ENCODE measurements at places on chromosomes 3 and 15.

DNA sequence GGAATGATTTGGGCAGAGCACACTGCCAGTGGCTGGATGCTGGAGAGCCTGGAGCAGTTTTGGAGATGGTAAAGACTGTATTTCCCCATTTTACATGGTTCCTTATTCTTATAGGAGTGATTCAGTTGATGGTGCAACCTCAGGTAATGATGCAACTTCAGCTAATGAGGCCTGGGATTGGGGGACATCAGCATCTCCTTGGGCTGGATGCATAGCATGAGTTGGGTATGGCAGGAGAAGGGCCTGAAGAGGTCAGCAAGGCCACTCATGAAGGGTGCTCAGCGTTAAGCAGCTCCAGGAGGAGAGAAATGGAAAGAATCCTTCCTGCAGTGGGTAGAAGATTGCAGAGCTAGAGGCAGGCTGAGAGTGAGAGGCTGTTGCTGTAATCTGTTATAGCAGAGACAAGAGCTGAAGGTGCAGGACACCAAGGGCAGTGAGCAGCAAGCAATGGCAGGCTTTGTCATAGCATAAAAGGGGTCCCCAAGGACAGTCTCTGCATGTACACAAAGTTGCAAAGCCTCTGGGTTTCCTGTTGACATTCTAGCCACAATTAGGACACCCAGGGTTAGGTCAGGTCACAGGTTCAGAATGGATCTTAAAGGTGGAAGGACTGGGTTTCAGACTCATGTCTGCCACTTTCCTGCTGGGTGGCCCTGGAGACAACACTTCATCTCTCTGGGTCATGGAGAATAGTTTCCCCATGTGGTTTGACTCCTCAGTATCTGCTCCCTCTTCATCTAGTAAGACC, 29.5 kb upstream of the SNRK start:
- no peak for DNase-seq

DNA sequence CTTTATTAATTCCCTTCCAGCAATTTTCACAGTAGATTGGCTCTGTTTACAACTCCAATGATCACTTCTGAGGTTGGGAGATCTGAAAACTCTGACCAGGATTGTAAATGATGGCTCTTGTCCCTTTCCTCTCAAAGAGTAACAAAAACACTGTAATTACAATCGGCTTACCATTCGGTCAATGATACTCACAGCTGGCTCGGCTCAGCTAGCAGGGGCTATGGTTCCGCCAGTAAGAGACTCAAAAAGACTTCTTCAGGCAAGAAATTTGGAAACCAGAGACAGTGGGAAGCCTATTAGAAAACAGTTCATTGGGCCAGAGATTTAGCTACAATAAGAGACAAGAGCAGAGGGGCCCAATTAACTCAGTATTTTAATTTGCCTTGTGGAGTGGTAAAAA, 96.6 kb downstream of the LRRC3B start:
- DNase-seq = no peak

- DNase-seq = no peak
Observed at GRCh38 chr3:53525765-53526703, 31.6 kb downstream of the CACNA1D start.

DNA sequence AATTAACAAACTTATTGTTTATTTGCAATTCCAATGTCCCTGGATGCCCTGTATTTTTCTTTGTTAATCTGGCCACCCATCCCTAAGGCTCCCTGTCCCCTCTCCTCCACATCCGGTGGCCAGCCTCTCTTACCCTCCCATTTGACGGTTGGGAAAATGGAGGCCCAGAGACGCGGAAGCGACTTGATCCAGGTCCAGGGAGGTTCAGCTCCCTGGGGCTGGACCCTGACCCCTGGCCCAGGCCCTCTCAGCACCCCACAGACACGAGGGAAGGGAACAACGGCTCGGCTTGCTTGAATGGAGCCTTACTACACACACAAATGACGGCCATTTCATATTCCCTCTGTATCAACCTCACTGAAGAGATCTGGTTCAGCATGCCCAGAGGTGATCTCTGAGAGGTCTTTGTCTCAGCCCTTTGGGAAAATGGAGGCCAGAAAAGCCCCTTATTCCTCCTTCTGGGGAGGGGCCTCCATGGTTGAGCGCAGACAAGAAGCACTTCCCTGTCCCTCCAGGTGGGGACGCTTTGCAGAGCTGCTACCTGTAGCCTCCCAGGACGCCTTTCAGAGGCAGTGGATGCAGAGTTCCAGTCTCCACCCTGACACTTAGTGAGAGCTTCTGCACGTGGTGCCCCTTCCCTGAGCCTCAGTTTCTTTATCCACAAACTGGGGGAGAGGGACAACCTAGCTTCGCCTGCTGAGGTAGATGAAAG, 82.1 kb downstream of the ATP2B2 start:
- DNase-seq = no peak

DNA sequence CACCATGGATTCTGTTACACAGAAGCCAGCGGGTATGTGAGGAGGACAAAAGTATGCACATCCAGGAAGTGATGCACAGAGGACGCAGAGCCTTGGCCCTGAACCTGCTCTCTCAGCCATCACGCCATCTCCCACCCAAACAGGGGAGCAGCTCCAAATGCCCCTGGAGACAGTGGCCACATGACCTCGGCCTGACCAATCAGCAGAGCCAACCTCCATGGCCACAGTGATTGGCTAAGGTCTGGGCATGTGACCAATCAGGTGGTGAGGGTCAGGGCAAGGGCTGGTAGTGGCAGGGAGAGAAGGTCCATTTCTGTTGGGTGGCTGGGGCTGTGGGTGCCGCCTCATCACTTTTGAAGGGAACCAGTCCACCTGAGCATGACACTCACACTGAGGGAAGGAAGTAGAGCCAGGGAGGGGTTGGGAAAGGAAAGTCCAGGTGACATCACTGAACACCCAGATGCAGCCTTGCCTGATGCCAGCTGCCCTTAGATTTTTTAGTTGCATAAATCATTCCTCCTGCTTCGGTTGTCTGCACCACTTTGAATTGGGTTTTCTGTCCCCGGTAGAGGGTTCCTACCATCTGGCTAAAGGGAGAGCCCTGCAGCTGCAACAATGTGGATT, 70.3 kb upstream of the IQSEC1 start:
- DNase-seq = no peak

- DNase-seq = no peak
Observed at GRCh38 chr3:36631549-36631948, 132.8 kb downstream of the DCLK3 start.

DNA sequence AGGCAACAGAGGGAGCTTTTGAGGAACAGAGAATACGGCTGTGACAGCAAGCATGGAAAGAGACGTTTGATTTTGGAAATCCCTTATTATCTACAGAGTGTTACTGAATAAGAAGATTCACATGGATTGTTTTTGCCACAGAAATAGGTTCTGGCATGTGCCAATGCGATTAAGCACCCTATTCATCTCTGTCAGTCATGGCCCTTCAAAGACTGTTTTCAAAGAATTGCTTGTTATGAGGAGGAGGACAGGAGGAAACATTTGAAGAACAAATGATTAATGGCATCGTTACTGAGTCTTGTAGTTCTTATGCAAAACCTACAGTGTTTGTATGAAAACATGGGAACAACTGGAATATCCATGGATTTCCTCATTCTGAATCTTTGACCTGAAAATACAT, 86.2 kb downstream of the EPHA6 start:
- DNase-seq = no peak

GRCh38 chr15:25727116-25727515, 136.0 kb downstream of the ATP10A start:
- DNase-seq = no peak

- DNase-seq = no peak
Observed at GRCh38 chr3:46759239-46760167, 41.8 kb upstream of the PRSS50 start.

DNA sequence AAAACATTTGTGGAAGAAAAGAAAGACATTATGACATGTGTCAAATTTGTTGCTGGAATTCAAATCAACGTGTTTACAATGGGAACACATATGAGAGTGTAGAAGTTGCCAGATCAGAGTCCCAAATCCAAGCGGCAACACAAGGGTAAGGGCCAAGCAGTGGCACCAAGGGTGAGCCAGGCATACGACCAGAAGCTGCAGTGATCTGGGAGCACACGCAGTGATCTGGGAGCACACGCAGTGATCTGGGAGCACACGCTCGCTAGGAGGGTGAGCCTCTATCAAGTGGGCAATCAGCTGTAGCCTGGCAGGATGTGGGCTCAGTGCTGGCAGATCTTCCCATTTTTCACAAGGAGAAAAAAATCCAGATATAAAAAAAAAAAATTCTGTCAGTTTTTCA, 148.2 kb downstream of the TLE3 start:
- DNase-seq = no peak

DNA sequence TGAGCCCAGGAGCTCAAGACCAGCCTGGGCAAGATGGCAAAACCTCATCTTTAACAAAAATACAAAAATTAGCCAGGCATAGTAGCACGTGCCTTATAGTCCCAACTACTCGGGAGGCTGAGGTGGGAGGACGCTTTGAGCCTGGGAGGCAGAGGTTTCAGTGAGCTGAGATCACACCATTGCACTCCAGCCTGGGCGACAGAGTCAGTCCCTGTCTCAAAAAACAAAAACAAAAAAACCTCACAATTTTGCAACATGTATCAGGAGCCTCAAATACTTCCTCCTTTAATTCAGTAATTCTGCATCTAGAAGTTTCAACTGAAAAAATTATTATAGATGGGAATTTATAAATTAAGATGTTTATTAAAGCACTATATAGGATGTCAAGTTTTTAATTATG, 1.1 kb downstream of the MRPL47 start:
- no peak for DNase-seq

DNA sequence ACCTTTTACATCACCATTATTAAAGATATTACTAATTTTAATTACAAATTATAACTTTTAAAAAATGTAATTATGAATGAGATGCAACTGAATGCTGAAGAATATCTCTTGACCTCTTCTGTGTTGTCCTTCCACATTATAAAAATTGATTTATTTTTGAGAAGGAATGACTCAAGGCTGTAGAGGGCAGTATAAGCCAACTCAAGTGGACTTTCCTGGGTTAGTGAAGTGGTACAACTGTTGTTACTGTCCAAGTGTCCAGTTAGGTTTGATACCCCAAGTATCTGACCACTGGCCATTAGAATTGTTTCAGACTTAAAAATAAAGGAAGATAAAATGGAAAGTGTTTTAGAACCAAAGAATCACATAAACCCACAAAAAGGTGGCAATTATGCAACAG, 51.9 kb downstream of the BBX start:
- no peak for DNase-seq

DNA sequence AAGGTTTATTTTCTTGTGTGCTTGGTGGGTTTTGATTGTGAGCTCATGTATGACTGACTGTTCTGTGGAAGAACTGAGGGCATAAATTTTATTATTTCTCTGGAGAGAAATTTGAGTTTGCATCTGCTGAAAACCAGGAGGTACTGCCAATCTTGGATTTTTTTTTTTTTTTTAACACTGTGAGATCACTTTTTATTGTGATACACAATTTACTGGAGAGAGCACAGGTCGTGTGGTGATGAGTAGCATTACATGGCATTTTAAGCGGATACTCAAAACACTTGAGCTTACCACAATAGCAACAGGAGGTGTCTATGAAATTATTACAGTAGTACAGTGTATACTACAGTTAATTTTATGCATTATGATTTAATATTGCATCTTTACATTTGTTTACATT, 237.4 kb downstream of the MFSD1 start:
- DNase-seq = no peak

DNA sequence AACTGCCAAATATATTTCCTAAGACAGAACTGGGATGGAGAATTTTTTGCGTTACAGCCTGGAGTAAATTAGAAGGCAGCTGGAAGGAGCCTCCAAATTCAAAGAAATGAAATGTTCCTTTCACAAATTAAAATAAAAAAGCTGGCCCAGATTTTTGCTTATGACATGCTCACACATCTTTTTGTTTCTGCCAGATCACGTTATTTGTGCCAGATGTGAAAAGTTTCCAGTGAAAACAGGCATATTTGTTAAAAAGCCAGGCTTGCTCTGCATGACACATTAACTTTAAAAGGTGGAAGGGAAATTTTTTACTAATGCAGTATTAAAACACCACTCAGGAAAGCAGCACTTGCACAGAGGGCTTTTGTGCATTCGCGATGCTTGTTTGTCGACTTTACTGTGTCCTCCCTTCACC, 23.3 kb upstream of the ACKR4 start:
- DNase-seq = no peak

- no peak for DNase-seq
Observed at GRCh38 chr3:174232658-174233429, 626.3 kb upstream of the NAALADL2 start.

DNA sequence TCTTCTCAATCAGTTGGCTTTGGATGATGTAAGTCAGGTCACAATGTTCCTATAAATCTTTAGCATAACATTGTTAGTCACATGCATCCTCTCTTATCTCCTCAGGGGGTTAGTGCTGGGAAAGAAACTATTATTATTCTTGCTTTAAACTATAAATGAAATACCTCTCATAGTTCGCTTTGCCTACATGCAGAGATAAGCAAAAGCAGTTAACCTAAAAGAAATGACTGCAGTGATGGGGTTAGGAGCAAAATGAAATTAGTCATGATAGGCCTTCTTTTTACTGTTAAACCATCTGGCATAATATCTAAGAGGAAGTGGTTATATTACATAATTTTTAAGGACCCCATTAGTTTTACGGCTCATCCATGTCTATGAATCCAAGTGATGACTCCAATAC, 91.7 kb upstream of the IGSF10 start:
- no peak for DNase-seq

DNA sequence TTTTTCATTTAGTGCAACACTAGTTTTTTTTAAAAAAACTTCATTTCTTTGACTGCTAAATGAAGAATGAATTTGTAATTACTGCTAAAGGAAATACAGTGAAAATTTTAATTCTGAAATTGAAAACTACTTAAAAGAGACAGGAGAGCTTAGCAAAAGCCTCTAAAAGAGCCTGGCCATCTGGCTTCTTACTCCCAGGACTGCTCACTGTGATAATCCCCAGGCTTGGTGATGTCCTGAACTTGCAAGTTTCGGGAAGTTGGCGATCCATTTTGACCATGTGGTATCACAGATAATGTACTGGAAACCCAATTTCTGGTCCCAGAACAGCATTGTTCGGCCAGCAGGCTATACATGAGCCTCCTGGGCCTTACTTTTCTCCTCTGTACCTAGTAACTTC, 292.1 kb downstream of the FGF12 start:
- no peak for DNase-seq

DNA sequence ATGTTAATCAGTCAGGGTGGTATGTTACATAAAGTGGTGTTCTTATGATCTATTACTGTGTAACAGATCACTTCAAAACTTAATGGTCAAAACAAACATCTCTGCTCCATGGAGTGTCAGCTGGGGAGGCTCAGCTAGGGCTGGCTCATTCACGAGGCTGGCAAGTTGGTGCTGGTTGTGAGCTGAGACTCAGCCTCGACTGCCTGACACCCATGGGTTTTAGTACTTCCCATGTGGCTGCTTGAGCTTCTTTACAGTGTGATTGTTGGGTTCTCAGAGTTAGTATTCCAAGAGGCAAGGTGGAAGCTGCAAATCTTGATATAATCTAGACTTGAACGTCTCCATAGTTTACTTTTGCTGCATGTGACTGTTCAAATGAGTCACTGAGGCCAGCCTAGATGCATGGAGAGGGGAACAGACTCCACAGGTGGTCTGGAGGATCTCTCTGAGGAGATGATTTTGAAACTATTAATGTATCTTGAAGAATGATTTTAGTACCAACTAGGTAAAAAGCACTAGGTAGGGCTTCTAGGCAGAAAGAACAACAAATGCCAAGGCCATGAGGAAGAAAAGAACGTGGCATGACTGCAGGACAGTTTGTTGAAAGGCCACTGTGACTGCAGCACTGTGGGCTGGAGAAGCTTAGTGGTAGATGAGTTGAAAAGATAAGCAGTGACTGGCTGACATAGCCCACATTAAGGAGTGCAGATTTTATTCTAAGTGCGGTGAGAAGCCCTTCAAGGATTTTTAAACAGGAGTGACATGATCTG, 281.1 kb upstream of the PROK2 start:
- no peak for DNase-seq

All from NCI-H1092 (cell line).